ENCODE measurements at places on chromosomes 2 and 18.

- H3K4me1 ChIP-seq = no peaks in the 10 kb centered on the region
- no peaks in the 10 kb centered on the region for H3K27me3 ChIP-seq
- H3K36me3 ChIP-seq = no peaks in the 10 kb centered on the region
- no peak for DNase-seq
- H3K4me3 ChIP-seq = no peak overlapping the region
- no peak overlapping the region for H3K27ac ChIP-seq
These were observed 469.1 kb downstream of the CBLN2 start for GRCh38 chr18:72075040-72075439.

DNA sequence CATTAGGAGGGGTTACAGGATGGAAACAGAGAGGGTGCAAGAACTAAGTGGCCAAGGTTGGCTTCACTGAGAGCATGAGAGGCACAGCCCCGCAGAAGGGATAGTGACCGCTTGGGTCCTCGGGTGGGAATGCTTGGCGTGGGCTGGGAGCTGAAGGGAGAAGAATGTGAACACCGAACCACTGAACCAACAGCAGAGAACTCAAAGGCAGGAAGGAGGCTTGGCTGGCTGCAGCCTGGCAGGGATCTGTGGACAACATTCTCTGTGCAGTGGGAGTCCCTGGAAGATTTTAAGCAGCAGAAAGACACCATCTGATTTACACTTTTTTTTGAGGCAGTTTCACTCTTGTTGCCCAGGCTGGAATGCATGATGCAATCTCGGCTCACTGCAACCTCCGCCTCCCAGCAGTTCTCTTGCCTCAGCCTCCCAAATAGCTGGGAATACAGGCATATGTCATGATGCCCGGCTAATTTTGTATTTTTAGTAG lies 33.9 kb downstream of the SOWAHC start:
- H3K27me3 ChIP-seq = peaks cover 21% of the 10 kb centered on the region
- no peak for DNase-seq
- no peak overlapping the region for H3K27ac ChIP-seq
- H3K36me3 ChIP-seq = no peaks in the 10 kb centered on the region
- no peak overlapping the region for H3K4me3 ChIP-seq

- no peak overlapping the region for H3K4me3 ChIP-seq
- H3K36me3 ChIP-seq = no peaks in the 10 kb centered on the region
- no peak for DNase-seq
- H3K27ac ChIP-seq = no peak overlapping the region
These were observed 34.8 kb upstream of the SKA1 start for GRCh38 chr18:50340078-50340477.

- no peak overlapping the region for H3K27ac ChIP-seq
- peaks cover 4% of the 10 kb centered on the region for H3K4me1 ChIP-seq
- no peak overlapping the region for H3K4me3 ChIP-seq
- H3K27me3 ChIP-seq = no peaks in the 10 kb centered on the region
- no peak for DNase-seq
These were observed 72.3 kb upstream of the NFATC1 start for GRCh38 chr18:79323471-79323870.

Data from IMR-90 (cell line).